Activated naive CD8-positive, alpha-beta T cell treated with anti-CD3 and anti-CD28 coated beads, Interleukin-2, amount 50 U/mL, for 24 hours (primary cell): ENCODE measurements at places on chromosomes 7 and 10.

DNA sequence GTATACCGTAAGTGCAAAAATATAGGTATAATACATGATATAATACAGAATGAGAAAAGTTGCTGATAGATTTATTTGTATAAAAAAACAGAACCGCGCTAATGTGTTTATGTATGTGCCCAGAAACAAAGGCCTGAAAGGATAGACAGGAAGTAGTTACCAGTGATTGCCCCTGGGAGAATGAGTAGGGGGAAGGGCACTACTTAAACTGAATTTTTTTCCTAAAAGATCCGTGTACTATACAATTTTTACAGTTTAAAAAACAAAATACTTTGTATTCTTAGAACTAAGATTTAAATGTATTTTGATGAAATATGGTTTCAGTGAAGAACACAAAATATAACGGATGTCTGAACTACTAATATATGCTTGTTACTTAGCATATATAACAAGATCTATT, 2.9 kb downstream of the IPMK start:
- no peak for DNase-seq

- no peak for DNase-seq
Observed at GRCh38 chr7:43905209-43905946, 1.0 kb downstream of the URGCP start.

DNA sequence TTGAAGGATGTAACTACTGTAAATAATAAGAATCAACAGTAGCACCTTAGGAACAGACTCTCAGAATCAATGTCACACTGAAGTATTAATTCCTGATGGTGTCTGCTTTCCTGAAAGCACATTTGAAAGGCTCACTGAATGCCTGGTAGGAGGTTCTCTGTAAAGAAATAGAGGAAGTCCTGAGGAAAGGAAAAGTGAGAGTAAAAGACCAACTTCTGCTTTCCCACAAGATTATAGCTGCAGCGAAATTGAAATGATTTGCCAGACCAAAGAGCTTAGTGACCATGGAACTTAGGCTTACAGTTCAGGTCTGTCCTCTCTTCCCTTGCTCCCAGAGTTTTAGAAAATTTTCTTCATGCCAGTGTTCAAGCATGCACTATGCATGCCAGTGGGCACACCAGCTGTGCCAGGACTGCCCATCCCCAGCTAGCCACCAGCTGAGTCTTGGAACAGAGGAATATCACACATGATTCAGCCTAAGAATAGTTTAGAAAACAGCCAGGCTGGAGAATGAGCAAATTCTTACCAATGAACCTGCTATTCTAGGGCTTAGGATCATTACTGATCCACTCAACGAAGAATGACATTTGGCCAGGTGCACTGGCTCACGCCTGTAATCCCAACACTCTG, 123.2 kb downstream of the HERPUD2 start:
- no peak for DNase-seq

- DNase-seq, result peak; percentile 34
Observed at GRCh38 chr10:70405037-70405824, 1.3 kb downstream of the EIF4EBP2 start.

GRCh38 chr10:7773845-7774801, 13.7 kb downstream of the KIN start:
- no peak for DNase-seq

DNA sequence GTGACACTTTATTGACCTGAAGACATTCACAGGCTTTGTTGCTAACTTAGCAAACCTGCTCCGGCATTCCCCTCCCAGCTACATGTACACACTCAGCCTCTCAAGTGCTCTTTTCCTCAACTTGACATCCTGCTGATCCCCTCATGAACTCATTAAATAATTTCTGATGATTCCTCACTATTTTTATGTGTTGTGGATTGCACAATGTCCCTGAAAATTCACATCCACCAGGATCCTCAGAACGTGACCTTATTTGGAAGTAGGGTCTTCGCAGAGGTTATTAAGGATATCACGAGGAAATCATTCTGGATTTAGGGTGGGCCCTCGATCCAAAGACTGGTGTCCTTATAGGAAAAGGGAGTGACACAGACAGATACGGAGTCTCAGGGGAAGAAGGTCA, 27.3 kb downstream of the FIGNL1 start:
- DNase-seq, result no peak

DNA sequence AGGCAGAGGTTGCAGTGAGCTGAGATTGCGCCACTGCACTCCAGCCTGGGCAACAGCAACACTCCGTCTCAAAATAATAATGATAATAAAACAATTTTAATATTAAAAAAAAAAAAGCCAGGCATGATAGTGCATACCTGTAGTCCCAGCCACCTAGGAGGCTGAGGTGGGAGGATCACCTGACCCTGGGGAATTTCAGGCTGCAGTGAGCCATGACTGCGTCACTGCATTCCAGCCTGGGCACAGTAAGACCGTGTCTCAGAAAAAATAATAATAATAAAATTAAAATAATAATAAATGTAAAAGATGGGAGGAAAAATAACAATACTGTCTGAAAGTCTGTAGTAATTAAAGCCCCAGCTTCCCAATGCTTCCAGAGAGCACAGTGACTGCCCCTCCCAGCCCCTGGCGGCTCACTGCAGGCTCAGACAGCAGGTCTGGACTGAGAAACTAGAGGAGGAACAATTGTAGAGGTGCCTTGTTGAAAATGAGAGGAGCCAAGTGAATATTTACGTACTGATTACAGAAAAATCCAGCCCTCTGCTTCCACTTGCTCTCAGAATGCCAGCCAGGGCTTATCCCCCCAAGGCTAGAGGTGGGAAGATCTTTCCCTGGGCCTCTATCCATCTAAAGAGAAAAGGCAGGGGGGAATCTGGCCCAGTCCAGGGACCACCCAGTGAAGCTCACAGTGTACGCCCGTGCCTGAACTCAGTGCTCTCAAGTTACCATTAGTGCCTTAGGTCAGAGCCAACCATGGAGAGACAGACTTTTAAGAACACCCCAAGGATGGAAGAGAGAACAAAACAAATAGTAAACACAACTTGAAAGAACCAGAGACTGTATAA, 112.8 kb downstream of the PARD3 start:
- DNase-seq, result no peak

- no peak for DNase-seq
Observed at GRCh38 chr7:101303102-101303701, 18.4 kb downstream of the IFT22 start.

DNA sequence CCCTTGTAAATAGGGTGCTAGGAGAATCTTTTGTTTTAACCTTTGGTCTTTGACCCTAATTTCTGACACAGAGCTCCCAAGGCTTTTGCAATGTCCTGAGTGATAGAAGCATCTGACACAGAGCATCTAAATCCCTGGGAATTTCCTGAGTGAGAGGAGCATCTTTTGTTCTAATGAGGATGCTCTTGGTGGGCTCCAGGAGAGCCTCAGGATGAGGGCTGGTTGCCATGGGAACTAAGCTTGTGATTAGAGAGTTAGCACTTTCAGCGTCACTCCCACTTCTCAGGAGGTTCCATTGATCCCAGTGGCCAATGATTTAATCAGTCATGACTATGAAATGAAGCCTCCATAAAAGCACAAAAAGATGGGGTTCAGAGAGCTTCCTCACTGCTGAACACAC, 264.8 kb downstream of the KIF20B start:
- DNase-seq, result no peak
